ENCODE measurements at places on chromosomes 1 and 21. TPM values are rescaled to one million over a fixed set of nuclear protein-coding genes. Genes with fewer than 3 reads are reported as not detected.

Gene MTARC2
- 49.9 TPM for total RNA-seq

Gene MRAP
- not detected for total RNA-seq

Gene RNASEL
- total RNA-seq: 14.8 TPM

DNA sequence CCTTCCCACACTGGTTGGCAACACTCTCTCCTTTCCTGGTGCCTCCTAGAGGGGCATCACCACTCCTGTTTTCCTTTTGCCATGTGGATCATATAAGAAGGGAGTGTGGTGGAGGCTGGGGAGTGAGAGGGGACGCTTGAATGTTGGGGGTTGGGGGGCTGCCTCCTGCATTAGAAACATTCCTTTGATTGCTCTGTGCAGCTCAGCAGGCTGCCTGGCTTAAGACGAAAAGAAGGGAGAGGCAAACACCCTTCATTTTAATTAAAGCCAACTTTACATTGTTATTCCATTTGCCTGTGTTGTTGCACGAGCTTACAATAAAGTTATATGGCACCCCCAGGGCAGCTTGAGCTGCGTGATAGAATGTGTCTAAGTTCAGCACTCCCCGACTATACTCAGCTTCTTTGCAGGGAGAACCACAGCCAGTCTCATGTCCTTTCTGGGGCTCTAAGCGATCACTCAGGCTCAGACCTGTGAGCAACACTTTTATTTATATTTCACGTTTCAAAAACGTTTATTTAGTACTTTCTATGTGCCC is 57.4 kb downstream of the FOXD2 start:
- no peak for DNase-seq

- DNase-seq: no peak
These were observed 123.4 kb upstream of the SOD1 start for GRCh38 chr21:31536138-31536537.

DNA sequence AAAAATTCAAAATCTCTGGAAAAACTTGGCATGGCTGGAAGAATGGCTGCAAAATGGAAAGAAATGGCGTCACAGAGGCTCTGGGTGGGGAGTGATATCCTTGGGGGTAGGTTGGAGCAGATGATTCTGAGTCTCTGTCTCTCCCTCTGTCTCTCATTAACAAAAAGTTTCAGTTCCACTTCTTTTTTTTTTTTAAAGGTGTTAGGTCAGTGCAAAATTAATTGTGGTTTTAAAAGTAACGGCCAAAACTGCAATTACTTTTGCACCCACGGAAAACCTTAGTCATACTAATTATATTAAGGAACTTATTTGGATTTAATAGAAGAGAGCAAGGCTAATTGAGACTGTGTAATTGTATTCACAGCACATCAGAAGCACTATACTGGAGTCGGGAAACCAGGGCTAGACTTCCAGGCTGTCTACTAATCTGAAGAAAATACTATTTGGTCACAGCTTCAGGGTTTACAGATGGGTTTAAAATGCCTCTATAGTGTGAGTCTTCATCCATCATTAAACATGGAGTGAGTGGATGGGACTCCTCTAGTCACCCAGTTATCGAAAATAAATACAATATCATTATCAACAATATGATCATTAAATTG is 289.1 kb upstream of the PLD5 start:
- no peak for DNase-seq

DNA sequence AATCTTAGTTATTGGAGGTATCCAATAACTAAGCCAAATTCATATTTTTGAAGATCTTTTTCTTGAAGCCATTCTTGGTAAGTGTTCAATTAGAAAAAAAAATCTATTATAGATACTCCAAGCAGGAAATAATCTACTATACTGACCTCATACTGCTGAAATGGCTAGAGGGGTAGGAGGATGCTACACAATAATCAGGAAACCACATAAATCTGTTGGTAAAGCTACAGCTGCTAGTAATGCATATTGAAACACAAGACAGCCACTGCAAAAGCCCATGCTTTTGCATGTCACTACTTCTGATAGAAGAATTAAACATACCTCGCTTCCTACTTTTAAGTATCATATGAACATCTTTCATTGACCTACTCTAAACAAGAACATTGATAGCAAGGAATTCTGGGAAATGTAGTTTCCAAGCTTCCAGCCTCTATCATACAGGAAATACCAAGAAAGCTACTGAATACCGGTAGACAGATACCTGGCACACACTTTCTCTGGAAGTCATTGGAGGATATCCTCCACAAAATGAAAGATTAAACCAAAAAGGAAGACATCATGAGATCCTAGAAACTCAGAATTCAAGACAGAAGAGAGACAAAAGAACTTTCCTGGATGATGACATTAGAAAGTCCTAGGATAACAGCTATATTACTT is 103.0 kb upstream of the VAV3 start:
- no peak for DNase-seq

GRCh38 chr1:36359911-36360550 is 25.7 kb downstream of the STK40 start:
- no peak for DNase-seq

GRCh38 chr1:204583909-204584632 is 67.9 kb downstream of the MDM4 start:
- DNase-seq: no peak

GRCh38 chr1:15538771-15539170 is 12.1 kb downstream of the DNAJC16 start:
- DNase-seq: no peak

DNA sequence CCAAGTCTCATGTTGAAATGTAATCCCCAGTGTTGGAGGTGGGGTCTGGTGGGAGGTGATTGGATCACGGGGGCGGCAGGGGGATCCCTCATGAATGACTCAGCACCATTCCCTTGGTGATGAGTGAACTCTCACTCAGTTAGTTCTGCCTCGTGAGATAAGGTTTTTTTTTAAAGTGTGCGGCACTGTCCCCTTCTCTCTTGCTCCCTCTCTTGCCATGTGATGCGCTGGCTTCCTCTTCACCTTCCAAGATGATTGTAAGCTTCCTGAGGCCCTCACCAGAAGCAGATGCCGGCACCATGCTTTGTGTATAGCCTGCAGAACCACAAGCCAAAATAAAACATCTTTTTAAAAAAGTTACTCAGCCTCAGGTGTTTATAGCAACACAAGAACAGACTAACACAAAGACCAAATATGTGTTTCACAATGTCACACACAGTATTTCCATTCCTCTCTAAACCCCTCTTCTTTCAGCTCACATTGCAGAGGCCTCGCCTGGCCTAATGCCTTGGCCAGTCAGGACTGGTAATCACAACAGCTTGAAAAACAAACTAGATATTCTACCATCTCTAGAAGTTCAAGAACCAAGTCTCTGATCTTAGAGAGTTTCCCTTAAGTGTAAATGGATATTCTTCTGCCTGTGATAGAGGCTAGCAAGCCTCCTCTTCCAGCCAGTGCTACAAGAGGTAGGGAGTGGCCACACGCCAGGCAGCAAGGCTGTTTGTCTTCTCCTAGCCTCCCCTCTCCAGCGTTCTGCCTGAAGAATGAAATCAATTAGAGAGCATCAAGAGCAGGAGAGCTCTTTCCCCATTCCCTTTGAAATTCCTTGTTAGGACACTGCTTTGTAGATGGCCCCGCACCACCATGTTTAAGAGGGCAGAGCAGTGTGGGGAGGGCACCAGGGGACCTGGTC is 19.6 kb upstream of the RAP1A start:
- DNase-seq: peak; percentile 58

- no peak for DNase-seq
These were observed 52.1 kb downstream of the CD34 start for GRCh38 chr1:207858806-207859205.

- DNase-seq: peak; percentile 98
These were observed 30.4 kb downstream of the TMEM63A start for GRCh38 chr1:225851805-225852204.

GRCh38 chr1:45282351-45282750 is 44.3 kb upstream of the HPDL start:
- DNase-seq: peak; percentile 49

DNA sequence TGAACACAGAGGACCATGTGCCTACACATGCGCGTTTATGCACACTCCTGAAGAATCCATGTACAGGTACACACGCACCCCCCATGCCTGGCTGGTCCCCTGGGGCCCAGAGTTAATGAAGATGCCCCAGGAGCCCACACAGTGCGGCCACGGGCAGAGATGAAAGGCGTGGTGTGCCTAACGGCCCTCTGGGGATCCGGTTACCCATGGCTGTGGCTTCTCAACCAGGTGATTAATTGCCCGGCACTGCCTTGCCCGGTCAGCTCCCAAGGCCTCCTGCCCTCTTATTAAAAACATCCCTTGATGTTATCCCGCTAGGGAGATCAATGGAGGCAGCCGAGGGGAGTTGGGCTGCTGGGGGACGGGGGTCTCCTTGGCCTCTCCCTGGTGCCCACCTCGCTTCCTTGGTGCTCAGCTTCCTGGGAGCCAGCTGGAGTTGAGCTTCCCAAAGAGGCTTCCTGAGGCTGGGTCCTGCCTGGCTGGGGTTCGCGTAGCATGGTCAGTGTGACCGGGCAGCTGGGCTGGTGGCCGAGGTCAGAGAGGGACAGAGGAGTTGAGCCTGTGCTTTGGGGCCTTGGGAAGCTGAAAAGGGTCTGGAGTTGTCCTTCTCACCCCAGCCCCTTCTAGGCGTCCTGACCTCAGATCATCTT is 75.0 kb upstream of the WNT4 start:
- no peak for DNase-seq

All from lung (tissue), 17 donors.